ENCODE measurements at places on chromosomes 5 and 9. TPM values are rescaled to one million over a fixed set of nuclear protein-coding genes. Genes with fewer than 3 reads are reported as not detected.

The STING1 gene
- total RNA-seq = 100.0 TPM

The PFN3 gene
- not detected for total RNA-seq

The HCN1 gene
- 0.09 TPM for total RNA-seq

The ADGRV1 gene
- 35.4 TPM for total RNA-seq

DNA sequence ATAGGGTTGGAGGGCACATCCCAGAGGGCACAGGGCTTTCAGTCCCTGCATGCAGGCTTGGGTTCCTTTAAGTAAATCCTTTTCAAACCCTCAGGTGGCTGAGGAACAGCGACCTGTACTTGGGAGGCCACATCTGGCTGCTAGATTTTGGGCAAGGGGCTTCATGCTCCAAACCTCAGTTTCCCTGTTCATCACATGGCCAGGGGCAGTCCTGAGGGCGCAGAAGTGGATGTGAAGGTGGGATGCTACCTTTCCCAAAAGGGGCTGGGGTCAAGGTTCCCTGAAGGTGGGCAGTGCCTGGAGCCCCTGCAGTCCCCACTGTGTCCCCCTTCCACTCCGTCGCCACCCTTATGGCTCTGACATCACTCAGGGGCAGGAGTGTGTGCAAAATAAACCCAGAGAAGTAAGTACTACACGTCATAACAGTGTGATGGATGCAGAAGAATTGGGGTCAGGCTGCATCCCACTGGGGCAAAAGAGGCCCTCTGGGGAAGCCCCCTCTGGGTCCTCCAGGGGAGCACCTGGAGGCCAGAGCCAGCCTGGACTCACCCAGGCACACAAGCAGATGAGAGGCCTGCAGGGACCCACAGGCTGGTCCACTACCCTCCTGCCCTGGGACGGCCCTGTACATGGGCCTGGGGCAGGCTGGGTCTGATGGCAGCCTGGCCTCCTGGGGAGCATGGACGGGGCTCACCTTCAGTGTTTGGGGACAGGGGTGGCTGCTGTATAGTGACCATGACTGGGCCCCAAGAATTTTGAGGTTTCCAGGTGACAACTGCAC, 1.9 kb upstream of the CARD19 start:
- no peak for DNase-seq

DNA sequence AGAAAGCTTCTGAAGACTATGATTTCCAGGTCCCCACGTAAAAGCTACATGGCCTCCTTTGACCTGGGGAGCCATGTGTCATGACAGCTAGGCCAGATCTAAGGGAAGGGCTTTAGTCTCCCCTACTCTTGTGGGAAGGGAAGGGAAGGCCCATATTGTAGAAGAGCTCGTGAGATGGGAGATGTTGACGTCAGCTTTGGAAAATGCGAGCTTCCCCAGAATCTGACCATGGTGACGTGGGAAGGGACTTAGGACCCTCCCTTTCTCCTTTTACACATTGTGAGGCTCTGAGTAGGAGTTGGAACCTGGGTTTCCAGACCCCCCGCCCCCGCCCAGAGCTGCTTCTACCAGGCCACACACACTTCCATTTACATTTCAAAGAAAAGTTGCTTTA, 165.5 kb downstream of the SYK start:
- no peak for DNase-seq

- no peak for DNase-seq
Observed at GRCh38 chr9:84224246-84224645, 116.3 kb downstream of the SLC28A3 start.

DNA sequence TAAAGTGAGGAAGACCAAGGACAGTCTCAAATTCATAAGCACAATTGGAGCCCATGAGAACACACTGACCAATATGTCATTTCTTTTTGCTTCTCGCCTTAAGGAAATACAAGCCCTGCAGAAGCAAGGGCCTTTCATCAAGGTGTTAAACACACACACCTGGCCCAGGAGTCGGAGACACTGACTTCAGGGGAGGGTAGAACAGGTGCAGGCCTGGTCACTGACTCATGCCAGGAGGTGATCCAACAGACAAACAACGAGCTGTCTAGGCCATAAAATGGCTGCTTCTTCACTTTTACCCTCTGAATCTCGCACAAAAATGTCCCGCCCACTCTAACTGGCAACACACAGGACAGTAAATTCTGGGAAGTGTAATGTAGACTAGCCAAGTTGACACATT, 62.7 kb downstream of the RGMB start:
- DNase-seq = no peak

DNA sequence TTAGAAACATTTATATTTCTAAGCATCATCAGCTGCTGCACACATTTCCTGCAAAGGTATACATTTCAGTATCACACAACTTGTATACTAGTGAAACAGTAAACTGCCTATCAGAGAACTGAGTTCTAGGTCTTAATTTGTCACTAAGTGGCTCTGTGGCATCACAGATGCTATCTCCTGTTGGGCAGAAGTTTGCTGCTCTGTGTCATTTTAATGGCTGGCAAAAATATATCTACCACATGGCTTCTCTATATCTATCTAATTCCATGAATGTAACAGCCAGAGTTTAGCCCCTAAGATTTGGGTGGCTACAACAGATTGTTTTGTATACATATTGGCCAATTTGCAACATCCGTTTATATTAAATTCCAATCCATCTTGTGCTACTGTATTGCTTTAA, 1231.9 kb upstream of the C9orf72 start:
- no peak for DNase-seq

DNA sequence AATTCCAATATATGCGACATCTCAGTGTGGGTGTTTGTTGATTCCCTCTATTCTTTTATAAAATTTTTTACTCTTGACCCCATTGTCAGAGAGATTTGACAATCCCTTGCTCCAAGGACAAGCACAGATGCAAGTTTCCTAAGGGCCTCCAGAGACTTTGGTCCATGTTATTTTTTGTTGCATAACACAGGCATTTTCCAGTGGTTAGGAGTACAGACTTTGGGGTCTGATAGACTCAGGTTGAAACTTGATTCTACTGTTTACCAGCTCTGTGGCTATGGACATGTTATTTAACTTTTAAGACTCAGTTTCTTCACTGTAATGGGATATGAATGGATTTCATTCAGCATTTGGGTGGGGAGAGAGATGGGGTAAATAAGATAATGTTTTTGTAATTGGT, 361.3 kb downstream of the ENC1 start:
- no peak for DNase-seq

All from left lung (tissue), 14 donors.